ENCODE measurements at places on chromosomes 12 and 14. TPM values are rescaled to one million over a fixed set of nuclear protein-coding genes. Genes with fewer than 3 reads are reported as not detected.

The LBHD2 gene
- total RNA-seq = not detected

The ITGA7 gene
- total RNA-seq = 4.0 TPM

The MGAT4C gene
- total RNA-seq = 1.1 TPM

The ACVRL1 gene
- 395 TPM for total RNA-seq

The PRKD1 gene
- total RNA-seq = 9.0 TPM

The ALDH2 gene
- total RNA-seq = 98.5 TPM

The CPM gene
- total RNA-seq = 3.6 TPM

The BATF gene
- total RNA-seq = not detected

The BMP4 gene
- 101 TPM for total RNA-seq

The KCNMB4 gene
- total RNA-seq = 17.4 TPM

The CD69 gene
- total RNA-seq = 0.69 TPM

The MED13L gene
- 97.0 TPM for total RNA-seq

The HOXC10 gene
- total RNA-seq = 1.9 TPM

The INSM2 gene
- not detected for total RNA-seq

The RTL1 gene
- total RNA-seq = 0.18 TPM

- H3K4me3 ChIP-seq = no peak overlapping the region
- H3K27me3 ChIP-seq = peaks cover 7% of the 10 kb centered on the region
- no peak for DNase-seq
- H3K27ac ChIP-seq = no peak overlapping the region
- no peaks in the 10 kb centered on the region for H3K36me3 ChIP-seq
- peaks cover 12% of the 10 kb centered on the region for H3K4me1 ChIP-seq
Observed at GRCh38 chr14:104224131-104224505, 85.7 kb downstream of the KIF26A start.

- no peaks in the 10 kb centered on the region for H3K27me3 ChIP-seq
- DNase-seq = no peak
- H3K27ac ChIP-seq = no peak overlapping the region
- H3K4me3 ChIP-seq = no peak overlapping the region
Observed at GRCh38 chr14:86790408-86791364, 1202.3 kb downstream of the GALC start.

DNA sequence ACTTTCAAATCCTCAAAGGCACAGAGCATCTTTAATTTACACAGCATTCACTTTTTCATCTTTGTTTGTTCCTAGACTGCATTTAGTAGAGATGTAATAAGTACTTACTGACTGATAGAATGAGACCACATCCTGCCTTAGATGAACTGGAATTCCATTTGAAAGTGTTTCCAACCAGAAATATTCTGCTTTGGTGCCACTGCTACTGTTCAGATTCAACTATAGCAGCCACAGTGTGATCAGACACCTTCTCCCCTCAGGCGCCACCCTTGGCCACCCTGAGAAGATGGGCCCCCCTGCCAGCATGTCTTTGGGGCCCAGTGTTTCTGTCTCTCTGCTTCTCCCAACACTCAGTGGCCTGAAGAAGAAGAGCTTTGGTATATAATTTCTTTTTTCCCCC, 449.1 kb downstream of the RAD51B start:
- H3K27ac ChIP-seq = no peak overlapping the region
- H3K27me3 ChIP-seq = no peaks in the 10 kb centered on the region
- DNase-seq = no peak
- peaks cover 7% of the 10 kb centered on the region for H3K36me3 ChIP-seq
- peaks cover 34% of the 10 kb centered on the region for H3K4me1 ChIP-seq

- H3K4me3 ChIP-seq = no peak overlapping the region
- no peaks in the 10 kb centered on the region for H3K27me3 ChIP-seq
- no peaks in the 10 kb centered on the region for H3K36me3 ChIP-seq
- H3K27ac ChIP-seq = no peak overlapping the region
- no peak for DNase-seq
Observed at GRCh38 chr12:44775901-44776300, 100.2 kb downstream of the NELL2 start.

GRCh38 chr12:104575442-104576186, 118.9 kb downstream of the CHST11 start:
- H3K36me3 ChIP-seq = no peaks in the 10 kb centered on the region
- H3K4me3 ChIP-seq = no peak overlapping the region
- H3K27ac ChIP-seq = no peak overlapping the region
- DNase-seq = no peak
- peaks cover 3% of the 10 kb centered on the region for H3K4me1 ChIP-seq

GRCh38 chr12:9925705-9926393, 6.3 kb downstream of the CLEC2A start:
- H3K36me3 ChIP-seq = no peaks in the 10 kb centered on the region
- DNase-seq = peak; percentile 7
- no peak overlapping the region for H3K27ac ChIP-seq
- H3K27me3 ChIP-seq = no peaks in the 10 kb centered on the region
- no peak overlapping the region for H3K4me3 ChIP-seq

- H3K27ac ChIP-seq = no peak overlapping the region
- H3K4me1 ChIP-seq = peaks cover 43% of the 10 kb centered on the region
- H3K36me3 ChIP-seq = no peaks in the 10 kb centered on the region
- no peak overlapping the region for H3K4me3 ChIP-seq
- H3K27me3 ChIP-seq = no peaks in the 10 kb centered on the region
- no peak for DNase-seq
Observed at GRCh38 chr12:5588176-5588575, 156.3 kb downstream of the NTF3 start.

GRCh38 chr12:94426049-94426448, 33.6 kb downstream of the CEP83 start:
- no peak for DNase-seq
- no peaks in the 10 kb centered on the region for H3K27me3 ChIP-seq
- peaks cover 2% of the 10 kb centered on the region for H3K4me1 ChIP-seq
- H3K4me3 ChIP-seq = no peak overlapping the region
- H3K27ac ChIP-seq = no peak overlapping the region

DNA sequence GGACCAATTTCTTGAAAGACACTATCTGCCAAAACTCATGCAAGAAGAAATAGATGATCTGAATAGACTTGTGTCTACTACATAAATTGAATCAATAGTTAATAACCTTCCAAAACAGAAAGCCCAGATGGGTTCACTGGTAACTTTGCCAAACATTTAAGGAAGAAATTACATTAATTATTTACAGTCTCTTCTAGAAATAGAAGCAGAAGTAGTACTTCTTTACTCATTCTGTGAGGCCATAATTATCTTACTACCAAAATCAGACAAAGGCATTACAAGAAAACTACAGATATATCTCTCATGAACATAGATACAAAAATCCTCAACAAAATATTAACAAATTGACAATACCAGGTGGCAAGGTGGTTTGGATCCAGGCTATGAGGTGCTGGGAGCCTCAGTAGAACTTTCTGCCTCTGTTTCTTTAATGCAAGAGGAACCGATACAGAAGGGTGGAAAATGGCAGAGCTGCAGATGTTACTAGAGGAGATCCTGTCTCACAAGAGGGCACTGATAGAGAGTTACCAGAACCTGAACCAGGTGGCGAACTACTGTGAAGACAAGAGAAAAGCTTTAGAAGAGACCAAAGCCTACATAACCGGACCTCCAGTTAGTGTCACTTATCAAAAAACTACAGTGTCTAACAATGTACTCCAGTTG, 33.7 kb upstream of the KTN1 start:
- H3K27ac ChIP-seq = no peak overlapping the region
- DNase-seq = no peak
- no peaks in the 10 kb centered on the region for H3K36me3 ChIP-seq
- no peaks in the 10 kb centered on the region for H3K4me1 ChIP-seq
- no peak overlapping the region for H3K4me3 ChIP-seq

DNA sequence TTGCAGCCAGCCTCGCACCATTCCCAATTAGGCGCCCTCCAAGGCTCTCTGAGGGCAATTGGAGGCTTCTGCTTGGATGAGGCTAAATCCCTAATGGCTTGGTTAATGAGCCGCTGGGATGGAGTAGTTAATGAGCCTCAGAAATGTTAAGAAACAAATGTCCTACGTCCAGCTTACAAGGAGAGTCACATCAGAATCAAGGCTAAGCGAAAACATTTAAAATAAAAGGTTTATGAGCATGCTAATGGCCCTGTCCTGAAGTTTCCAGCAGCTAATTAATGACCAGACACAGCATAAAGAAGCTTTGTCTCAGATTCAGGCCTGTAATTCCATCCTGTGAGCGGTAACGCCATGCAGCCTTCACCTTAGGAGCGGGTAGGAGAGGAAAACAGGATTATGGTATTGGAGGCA, 200.7 kb upstream of the BCL2L14 start:
- H3K27me3 ChIP-seq = no peaks in the 10 kb centered on the region
- DNase-seq = no peak
- no peak overlapping the region for H3K27ac ChIP-seq
- H3K4me1 ChIP-seq = peaks cover 13% of the 10 kb centered on the region

DNA sequence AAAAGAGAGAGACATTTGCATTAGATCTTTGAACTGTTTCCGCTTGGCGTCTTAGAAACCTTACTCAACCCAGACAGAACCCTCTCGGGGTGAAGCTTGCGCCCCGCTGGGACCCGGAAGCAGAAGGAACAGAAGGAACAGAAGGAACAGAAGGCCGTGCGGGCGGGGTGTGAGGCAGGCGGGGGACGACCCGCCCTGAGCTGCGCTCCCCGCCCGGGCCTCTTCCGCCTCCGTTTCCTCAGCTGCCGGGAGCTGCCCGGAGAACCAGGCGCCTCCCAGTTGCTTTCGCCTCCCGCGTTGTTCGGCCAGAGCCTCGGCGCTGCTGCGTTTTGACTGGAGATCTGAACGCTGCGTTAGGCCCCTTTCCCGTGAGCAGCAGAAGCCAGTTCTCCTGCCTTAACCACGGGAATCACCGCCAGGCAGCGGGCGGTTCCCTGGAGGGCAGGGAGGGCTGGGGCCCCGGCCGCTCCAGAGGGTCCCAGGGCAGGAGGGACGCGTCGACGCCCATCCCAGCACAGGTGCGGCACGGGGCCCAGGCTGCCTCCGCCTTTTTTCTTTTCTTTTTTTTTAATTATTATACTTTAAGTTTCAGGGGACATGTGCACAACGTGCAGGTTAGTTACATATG, 19.3 kb upstream of the MMP17 start:
- no peak for DNase-seq
- no peaks in the 10 kb centered on the region for H3K4me1 ChIP-seq
- no peak overlapping the region for H3K4me3 ChIP-seq

DNA sequence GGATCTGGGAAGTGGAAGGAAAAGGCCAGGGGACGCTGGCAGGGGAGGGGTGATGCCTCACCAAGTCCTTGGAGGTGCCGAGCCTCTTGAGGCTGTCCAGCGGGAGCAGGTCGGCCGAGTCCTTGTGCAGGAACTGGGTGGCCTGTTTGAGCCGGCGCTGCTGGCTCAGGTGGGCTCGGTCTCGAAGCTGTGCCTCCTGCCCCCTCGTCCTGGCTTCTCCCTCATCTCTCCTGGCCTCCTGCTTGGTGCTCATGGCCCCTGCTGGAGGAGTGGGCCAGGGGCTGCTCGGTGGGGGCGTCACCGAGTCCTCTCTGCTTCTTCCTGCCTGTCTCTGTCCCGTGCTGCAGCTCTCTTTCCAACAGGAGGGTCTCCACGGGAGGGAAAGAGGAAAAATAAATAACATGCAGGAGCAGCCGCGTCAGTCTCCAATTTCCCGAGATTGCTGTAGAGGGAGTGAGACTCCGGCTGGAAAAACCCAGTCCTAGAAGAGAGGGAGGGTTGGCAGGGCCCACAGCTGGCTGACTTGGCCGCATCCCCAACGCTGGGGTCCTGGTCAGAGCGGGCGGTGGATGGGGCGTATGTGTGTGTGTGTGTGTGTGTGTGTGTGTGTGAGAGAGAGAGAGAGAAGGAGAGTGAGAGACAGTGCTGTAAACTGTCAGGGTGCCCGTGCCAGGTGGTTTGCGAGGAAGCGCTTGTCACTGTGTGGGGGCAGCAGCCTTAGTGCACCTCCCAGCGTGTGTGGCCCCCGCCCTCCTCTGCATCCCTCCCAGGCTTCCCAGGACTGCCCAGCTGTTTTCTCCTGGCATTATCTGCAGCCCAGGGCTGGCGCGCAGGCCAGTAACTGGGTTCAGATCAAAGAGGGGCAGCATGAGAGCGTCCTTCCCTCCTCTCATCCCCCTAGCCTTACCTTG, at the start of gene NRIP2:
NRIP2 (minus strand) TSS at position 455 of the 911 bp plus-strand sequence; CDS start at position 403, 52 bp downstream.
- H3K27me3 ChIP-seq = peaks cover 5% of the 10 kb centered on the region
- H3K36me3 ChIP-seq = peaks cover 8% of the 10 kb centered on the region
- peaks cover 13% of the 10 kb centered on the region for H3K4me1 ChIP-seq
- H3K27ac ChIP-seq = no peak within 1 kb of the TSS

- peaks cover 17% of the 10 kb centered on the region for H3K36me3 ChIP-seq
- no peak overlapping the region for H3K4me3 ChIP-seq
- H3K4me1 ChIP-seq = peaks cover 26% of the 10 kb centered on the region
- DNase-seq = no peak
- H3K27me3 ChIP-seq = peaks cover 2% of the 10 kb centered on the region
Observed at GRCh38 chr14:68569970-68570409, 222.9 kb downstream of the ZFP36L1 start.

DNA sequence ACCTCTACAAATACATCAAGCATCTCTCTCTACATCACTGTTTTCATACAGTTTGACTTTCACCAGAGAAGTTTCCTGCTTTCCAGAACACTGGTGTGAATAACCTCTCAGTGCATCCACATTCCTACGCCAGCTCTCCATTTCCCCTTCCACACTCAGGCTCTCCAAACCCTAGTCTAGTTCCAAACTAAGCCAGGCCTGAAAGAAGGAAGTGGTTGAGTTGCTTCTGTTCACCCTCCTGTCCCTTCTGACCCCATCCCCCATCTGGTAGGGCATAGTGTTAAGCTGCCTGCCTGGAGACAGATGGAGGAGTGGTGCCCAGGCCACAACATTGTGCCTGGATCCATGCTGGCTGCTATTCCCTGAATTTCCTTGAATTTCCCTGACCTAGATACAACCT, 132.4 kb downstream of the GPR65 start:
- no peak overlapping the region for H3K4me3 ChIP-seq
- peaks cover 6% of the 10 kb centered on the region for H3K27me3 ChIP-seq

- no peak overlapping the region for H3K27ac ChIP-seq
- no peaks in the 10 kb centered on the region for H3K36me3 ChIP-seq
- DNase-seq = no peak
- H3K4me3 ChIP-seq = no peak overlapping the region
- peaks cover 5% of the 10 kb centered on the region for H3K4me1 ChIP-seq
Observed at GRCh38 chr12:39830171-39830570, 210.6 kb upstream of the ABCD2 start.

- peaks cover 5% of the 10 kb centered on the region for H3K27me3 ChIP-seq
- no peak overlapping the region for H3K27ac ChIP-seq
Observed at GRCh38 chr14:70803321-70804310, 5.7 kb downstream of the MAP3K9 start.

DNA sequence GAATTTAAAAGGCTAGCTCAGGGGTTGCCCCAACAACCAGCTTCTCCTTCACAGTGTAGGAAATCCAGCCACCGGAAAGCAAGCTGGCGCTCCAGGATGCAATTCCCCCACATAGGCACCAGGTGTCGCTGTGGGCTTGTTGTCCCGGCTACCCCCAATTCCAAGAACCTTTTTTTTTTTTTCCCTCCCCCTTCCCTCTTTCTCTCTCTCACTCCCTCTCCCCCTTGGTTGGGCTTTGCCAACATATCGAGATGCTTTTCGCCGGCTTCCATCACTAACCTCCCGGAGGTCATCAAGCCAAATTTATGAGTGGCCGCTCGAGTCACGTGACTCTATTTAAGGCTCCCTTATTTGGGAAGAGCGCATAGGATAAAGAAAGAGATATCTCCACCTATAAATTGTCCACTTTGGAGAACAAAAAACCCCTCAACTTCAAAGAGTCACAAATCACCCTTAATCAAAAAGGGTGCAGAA, at the start of gene HOXC5:
HOXC5 (plus strand) TSS at position 424 of the 474 bp plus-strand sequence. CDS start 73 bp downstream, outside the sequence.
- H3K36me3 ChIP-seq = peaks cover 7% of the 10 kb centered on the region
- H3K27ac ChIP-seq = peak within 1 kb of the TSS; percentile 48
- H3K27me3 ChIP-seq = peaks cover 56% of the 10 kb centered on the region
- peaks cover 31% of the 10 kb centered on the region for H3K4me1 ChIP-seq
- peak; percentile 80 for DNase-seq

- DNase-seq = peak; percentile 36
- peaks cover 9% of the 10 kb centered on the region for H3K27me3 ChIP-seq
- H3K4me3 ChIP-seq = peak overlapping the region; percentile 96
- H3K4me1 ChIP-seq = peaks cover 28% of the 10 kb centered on the region
- peak overlapping the region; percentile 94 for H3K27ac ChIP-seq
Observed at GRCh38 chr12:45730084-45730347, 510 bp downstream of the ARID2 start.
